Epithelial cell of proximal tubule (primary cell): ENCODE measurements at places on chromosomes 7 and 10.

DNA sequence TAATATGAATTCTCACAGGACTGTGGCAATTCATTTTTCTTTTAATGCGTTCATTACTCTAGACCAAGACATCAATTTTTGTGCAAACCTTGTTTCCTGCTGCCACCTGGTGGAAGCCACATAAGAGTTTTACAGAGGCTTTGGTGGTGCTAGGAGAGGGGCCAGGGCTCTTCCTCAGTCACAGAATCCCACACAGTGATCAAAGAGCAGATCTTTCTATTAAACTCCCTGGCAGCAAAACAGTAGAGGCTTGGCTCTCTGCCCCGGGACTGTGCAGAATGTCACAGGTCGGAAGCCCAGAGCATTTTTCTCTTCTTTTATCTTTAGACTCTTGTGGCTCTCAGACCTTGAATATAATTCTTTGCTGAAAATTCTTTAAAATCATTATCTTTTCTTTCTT, 506.4 kb upstream of the C7orf33 start:
- no peak for DNase-seq

DNA sequence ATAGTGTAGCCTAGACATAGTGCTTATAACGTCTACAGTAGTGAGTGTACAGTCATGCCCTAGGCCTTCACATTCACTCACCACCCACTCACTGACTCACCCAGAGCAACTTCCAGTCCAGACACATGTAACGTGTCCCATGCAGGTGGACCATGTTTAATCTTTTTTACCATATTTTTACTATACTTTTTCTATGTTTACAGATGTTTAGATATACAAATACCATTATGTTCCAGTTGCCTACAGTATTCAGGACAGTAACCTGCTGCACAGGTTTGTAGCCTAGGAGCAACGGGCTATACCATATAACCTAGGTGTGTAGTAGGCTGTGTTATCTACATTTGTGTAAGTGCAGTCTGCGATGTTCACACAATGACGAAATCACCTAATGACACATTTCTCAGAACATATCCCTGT, 11.0 kb downstream of the MPP7 start:
- DNase-seq: peak; percentile 62

GRCh38 chr10:28366994-28367393, 64.1 kb upstream of the MPP7 start:
- no peak for DNase-seq

- no peak for DNase-seq
Observed at GRCh38 chr7:128703609-128704241, 31.6 kb downstream of the GARIN1A start.

GRCh38 chr7:147547252-147547897, 1043.2 kb upstream of the C7orf33 start:
- no peak for DNase-seq

DNA sequence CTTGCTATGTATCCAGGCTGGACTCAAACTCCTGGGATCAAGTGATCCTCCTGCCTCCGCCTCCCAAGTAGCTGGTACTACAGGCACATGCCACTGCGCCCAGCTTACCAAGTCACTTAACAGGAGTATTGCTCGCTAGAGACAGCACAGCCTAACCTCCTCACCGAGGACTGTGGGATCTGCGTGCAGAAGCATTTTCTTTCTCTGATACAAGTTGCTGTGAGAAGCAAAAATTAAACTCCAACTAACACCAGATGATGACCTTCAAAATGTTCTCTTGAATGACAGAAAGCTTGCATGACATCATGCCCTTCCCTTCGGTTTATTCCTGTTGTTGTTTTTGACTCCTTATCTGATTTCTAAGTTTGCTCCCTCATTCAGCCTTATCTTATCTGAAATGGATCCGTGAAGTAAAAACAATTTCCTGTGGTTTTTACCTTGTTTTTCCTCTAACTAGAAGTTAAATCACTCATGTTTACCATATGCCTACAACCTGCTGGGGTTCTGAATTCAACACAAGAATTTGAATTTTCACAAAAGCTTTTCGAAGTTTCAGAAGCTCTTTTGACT, 94.4 kb upstream of the KIF5B start:
- no peak for DNase-seq

GRCh38 chr7:35905555-35905954, 104.7 kb downstream of the SEPTIN7 start:
- DNase-seq: peak; percentile 19

DNA sequence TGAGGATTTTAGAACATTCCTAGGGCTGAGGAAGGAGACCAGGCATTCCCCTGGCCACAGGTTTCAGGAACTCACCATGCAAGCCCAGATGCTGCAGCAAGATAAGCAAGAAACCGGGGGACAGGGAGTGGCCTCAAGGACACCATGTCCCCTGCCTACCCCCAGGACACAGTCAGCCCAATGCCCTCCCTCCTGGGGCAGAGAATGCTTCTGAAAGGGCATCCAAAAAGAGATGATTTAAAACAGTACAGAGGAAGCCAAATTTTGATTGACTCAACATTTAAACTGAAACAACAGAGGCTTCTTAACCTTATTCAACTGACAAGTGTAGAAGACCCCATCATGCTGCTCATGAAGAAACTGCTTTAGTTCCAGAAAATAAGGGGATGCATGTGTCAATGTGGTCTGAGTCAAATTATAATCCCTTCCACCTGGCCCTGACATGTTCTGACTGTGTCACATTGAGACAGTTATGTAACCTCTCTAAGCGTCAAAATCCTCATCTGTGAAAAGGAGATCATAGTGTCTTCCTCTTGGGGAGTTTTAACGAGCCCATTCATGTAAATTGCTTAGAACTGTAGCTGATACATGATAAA, 60.0 kb downstream of the ICA1 start:
- DNase-seq: no peak

GRCh38 chr10:50152792-50153272, 85.1 kb downstream of the WASHC2A start:
- no peak for DNase-seq

- no peak for DNase-seq
Observed at GRCh38 chr7:80136261-80137055, 1.8 kb downstream of the GNAI1 start.

GRCh38 chr7:129386506-129386905, 47.7 kb upstream of the STRIP2 start:
- DNase-seq: no peak

DNA sequence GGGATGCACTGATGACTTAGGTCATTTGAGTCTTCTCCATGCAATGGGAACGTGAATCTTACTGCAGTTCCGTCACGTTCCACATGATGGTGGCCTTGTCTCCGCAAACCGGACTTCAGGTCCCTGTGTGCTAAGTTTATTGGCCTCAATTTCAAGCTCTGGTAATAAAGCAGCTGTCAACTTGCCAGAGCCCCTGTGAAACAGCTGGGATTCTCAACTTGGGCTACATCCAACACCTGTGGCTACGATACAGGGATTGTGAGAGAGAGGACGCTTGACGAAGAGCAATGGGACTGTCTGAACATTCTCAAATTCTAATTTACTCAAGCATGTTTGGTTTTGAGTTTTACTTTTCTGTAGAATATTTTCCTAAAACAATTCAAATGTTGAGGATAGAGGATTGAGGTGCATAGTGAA, 174.2 kb downstream of the PTN start:
- DNase-seq: peak; percentile 18

GRCh38 chr10:122113945-122114747, 125.2 kb downstream of the TACC2 start:
- no peak for DNase-seq

DNA sequence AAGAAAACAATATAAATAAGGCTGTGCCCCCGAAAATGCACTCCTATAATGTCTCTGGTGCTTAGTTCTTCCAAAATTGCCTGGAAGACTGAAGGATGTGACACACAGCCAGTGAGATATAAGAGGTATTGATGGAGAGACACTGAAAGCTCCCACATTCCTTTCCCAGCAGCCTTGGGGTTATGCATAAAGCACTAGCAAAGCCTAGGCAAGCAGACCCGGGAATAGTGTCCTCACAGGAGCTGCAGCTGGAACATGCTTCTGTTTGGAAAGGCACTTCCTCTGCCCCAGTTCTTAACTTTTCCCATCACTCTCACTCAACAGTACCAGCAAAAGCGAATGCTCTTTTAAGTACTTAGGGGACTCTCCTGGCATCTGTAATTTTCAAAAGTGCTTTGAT, 178.0 kb downstream of the AMPH start:
- no peak for DNase-seq

DNA sequence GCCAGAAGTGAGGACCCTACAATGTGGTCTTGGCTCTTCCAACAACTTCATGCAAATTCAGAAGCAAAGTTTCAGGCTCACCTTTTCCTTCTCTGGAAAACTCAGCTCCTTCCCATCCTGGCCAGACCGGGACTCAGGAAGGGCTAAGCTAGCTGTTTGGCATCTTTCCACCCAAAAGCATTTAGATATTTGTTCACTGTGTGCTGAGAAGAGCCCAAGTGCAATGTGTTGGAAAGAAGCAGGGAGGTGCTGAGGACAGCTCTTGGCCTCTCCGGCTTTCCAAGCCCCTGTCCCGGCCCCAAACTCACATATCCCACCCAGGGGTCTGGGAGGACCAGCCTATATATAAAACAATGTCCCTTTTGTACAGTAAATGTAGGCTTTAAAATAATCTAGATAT, 44.5 kb downstream of the MKI67 start:
- DNase-seq: no peak

- DNase-seq: no peak
Observed at GRCh38 chr7:47817917-47818316, 130.3 kb downstream of the PKD1L1 start.

DNA sequence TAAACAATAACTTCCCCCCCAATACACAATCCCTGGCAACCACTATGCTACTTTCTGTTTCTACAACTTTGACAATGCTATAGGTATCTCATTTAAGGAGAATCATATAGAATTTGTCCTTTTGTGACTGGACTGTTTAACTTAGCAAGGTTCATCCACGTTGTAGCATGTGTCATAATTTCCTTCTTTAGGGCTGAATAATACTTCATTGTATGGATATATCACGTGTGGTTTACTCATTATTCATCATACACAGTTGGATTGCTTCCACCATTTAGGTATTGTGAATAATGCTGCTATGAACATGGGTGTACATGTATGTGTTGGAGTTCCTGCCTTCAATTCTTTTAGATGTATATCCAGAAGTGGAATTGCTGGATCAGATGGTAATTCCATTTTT, 111.0 kb downstream of the LMBR1 start:
- no peak for DNase-seq

DNA sequence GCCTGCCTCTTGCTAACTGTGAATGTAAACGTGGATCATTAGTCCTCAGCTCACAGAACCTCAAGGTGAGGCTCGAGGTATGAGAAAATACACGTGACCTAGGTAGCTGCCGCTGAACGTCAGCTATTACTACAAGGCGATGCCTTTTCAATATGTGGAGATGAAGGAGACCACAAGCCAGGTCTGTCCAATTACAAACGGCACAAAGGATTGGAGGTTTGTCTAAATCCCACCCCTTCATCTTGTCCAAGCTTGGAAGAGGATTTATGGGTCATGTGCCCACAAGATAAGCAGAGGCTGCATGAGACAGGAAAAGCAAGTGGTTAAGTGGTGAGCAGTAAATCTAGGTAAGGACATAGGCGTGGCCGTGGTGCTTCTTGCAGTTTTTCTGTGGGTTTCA, 3.4 kb downstream of the H2BK1 start:
- no peak for DNase-seq

GRCh38 chr7:152905949-152906348, 146.4 kb downstream of the ACTR3B start:
- no peak for DNase-seq

DNA sequence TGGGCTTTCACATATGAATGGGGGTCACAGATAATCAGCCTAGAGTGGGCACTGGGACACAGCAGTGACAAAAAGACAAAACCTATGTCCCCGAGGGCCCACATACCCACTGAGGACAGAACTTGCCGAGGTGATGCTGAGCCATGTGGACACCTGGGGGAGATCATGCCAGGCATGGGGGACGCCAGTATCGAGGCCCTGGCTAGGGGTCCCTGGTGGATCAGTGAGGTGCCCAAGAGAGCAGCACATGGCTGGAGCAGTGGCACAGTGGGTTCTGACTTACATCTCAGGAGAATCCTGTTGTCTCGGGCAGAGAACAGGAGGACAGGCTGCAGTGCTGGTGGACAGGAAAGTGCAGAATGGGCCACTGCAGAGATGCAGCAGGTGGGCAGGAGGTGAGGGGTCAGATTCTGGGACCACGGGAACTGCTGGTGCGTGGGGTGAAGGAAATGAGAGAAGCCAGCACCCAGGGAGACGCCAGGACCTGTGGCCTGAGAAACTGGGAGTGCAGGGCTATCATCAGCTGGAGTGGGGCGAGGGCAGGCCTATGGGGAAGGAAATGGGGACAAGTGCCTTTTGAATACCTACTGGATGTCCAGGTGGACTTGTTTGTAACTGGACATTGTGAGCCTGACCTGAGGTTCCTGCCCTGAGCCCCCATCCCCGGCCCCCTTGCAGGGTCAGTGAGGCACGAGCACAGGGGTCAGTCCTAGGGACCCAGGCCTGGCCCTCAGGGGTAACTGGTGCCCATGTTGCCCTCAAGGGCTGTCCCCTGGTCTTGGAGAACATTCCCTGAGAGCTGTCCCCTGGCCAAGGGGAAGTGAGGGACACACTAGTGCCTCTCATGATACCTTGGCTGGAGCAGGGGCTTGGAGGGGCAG, 91.2 kb upstream of the RET start:
- no peak for DNase-seq

- DNase-seq: no peak
Observed at GRCh38 chr7:99034932-99035722, 108.8 kb downstream of the SMURF1 start.

DNA sequence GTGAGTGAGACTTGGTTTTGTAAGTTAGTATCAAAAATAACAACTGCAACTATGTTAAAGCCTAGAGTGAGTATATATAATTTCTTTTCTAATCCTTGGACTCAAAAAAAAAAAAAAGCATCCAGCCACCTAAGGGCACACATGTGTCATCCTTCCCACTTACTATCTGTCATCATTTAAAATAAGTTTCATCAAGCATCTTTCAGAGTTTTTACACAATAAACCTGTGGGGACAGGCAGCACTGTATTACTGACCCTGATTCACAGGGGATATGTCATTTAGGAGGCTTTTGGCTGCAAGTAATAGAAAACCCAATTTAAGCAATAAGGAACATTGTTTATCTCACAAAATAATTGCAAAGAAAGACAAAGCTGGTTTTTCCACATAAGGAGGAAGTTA, 32.3 kb upstream of the OSBPL3 start:
- DNase-seq: no peak

GRCh38 chr7:151626422-151627115, 106.9 kb upstream of the RHEB start:
- no peak for DNase-seq

DNA sequence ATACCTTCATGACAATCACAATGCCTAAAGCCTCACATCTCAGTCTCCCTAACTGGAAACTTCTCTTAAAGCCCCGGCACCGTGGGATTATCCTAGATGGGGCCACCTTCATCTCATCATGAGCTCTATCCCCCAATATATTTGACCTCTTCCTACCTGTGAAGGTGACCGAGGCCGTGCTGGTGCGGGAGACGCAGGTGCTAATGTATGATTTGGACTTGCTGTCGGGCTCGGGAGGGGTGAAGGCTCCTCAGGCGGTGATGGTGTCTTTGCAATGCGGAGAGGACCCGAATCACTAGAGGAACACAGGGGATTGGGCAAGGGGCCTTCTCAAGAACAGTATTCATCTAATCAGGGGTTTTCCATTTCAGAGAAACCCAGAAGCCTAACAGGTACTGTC, 168.4 kb downstream of the AMPH start:
- no peak for DNase-seq

- DNase-seq: no peak
Observed at GRCh38 chr10:97203220-97203619, 17.5 kb upstream of the SLIT1 start.
